ENCODE measurements at places on chromosomes 1 and 21.

DNA sequence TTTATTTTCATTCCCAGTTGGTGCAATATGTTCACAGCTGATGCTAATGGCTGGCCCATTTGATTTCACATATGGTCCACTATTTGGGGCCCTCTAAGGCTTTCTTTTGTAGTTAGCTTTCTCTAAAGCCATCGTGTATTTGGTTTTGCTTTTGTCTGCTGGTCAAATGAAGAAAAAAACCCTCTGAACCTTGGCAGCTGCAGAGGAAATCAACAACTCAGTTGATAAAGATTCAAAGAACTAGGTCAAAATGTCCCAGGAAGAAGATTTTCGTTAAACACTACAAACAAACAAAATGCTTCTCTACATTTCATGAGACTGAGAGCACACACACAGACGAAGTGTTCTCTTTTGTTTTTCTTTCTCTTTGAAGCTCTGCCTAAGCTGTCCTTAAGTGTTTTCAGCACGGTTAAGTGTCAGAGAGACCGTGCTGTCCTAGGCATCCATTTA, 655.0 kb downstream of the RWDD3 start:
- no peak for DNase-seq

GRCh38 chr1:77539519-77540142, 142.8 kb downstream of the ZZZ3 start:
- no peak for DNase-seq

DNA sequence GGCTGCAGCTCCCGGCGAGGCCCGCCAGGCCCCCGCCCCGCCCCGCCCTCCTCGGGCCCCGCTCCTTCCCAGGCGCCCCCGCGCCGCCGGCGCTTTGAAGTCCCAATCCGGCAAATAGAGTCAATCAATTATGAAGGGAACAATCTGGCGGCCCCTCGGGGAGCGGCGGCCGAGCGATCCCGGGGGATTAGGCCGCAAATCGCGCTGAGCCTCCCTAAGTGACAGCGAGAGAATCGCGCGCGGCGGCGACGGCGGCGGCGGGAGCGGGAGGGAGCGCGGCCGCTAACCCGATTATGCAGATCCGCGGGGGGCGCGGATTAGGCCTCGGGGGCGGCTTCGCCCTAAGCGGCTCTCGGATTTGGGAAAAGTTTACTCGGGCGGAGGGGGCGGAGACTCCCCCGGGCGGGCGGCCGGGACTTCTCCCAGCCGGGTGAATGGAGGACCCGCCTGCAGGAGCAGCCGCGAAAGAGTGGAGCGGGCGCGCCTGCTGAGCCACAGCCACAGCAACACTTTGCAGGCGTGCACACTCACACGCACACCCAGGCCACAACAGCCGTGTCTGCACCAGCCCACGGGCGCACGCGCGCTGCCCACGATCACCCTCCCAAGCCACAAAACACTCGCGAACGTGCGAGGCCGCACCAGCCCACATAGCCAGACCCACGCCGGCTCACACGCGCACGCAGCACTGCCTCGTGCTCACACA, 23.0 kb upstream of the DMBX1 start:
- DNase-seq, result no peak

DNA sequence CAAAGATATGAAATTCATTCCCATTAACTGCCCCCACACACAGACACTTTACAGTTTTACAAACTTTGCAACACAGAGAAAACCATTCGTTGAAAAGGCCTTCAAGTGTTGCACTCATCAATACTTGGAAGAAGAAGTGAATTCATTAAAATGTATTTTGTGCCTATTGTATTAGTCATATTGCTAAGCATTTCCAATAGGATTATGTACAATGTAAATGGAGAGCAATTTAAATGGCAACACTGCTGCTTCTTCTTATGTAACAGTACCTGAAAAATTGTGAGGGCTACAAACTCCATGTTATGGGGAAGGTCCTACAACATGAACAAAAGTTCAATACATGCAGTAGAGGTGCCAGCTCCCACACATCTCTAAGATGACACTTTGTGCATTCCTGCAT, 209.3 kb upstream of the POGK start:
- no peak for DNase-seq

- DNase-seq, result no peak
Observed at GRCh38 chr1:204520834-204521709, 4.9 kb downstream of the MDM4 start.

GRCh38 chr1:168932539-168932938, 174.0 kb upstream of the ATP1B1 start:
- no peak for DNase-seq

DNA sequence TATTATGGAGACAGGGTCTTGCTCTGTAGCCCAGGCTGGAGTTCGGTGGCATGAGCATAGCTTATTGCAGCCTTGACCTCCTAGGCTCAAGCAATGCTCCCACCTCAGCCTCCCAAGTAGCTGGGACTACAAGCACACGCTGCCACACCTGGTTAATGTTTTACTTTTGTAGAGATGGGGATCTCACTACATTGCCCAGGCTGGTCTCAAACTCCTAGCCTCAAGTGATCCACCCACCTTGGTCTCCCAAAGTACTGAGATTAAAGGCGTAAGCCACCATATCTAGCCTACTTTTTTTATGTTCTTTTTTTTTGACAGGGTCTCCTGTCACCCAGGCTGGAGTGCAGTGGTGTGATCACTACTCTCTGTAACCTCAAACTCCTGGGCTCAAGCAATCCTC, 5.9 kb upstream of the BCL2L15 start:
- no peak for DNase-seq

DNA sequence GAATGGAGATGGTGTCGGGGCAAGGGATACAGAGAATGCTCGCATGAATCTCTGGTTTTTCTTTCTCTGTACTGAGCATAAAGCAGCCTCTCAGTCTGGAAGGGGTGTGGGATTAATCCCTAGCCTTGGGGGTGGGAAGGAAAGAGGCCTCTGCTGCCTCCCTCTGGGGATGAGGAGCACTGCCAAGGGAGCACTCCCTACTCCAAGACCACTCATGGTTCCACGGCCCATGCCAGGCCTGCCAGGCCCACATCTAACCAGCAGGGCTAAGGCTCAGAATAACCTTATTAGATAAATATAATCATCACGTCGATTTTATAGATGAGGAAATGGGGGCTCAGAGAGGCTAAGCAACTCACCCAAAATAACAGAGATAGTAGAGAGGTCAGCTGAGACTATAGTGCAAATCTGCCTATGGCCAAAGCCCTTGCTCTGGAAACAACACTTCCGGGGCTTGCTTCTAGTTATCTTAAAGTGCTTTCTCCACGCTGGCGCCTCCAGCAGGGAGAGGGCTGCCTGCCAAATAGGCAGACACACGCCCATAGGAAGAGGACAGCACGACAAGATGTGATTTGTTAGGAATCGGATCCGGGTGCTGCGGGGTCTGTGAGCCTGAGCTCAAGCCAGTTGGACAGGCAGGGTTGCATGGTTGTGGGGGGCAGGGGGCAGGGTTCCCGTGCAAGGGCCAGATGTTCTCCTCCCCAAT, 522 bp downstream of the TEX35 start:
- DNase-seq, result no peak

DNA sequence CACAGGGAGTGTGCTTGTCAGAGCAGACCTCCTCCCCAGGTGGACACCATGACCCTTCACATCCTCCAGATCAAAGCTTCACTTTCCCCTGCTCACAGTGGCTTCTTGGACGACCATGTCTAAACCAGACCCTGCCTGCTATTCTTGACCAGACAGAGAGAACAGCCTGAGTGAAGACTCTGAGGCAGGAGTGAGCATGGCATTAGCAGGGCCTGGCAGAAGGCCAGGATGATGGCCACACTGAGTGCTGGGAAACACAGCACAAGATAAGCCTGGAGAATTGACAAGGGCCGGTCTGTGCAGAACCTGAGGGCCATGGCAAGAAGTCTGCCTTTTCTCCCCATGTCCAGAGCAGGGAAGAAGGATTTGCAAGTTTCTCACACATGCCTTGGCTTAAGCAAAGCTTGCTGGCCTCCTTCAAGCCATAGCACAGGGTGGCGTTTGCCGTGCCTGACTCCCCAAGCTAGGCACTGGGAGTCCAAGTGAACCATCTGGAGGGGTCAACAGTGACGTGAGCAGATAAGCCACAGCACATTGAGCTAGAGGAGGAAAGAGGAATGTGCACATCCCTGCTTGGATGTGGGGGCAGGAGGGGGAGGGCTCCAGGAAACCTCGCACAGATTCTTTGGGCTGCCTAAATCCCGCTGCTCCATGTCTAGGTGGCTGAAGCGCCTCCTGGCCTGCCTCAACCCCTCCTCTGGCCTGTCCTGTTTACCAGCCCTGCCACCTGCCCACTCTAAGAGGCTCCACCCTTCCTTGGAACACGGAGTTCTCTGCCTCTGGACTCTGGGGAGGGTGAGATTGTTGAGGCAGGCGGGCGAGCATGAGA, 87.1 kb downstream of the CD58 start:
- no peak for DNase-seq

DNA sequence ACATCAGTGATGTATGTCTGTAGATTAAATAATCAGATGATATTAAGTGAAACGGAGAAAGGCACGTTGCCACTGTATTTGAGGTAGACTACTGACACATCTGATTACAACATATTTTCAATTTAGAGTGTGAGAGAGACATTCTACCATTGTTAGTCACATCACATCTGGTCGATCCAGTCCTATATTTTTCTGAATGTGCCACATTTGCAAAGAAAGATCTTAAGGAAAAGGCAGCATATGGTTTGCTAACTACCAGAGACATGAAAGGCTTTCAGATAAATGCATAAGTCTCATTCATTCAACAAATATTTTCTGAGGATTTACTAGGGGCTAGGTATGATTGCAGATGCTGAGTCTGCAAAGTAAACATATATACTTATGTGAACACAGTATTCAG, 114.3 kb upstream of the RUNX1 start:
- DNase-seq, result no peak

DNA sequence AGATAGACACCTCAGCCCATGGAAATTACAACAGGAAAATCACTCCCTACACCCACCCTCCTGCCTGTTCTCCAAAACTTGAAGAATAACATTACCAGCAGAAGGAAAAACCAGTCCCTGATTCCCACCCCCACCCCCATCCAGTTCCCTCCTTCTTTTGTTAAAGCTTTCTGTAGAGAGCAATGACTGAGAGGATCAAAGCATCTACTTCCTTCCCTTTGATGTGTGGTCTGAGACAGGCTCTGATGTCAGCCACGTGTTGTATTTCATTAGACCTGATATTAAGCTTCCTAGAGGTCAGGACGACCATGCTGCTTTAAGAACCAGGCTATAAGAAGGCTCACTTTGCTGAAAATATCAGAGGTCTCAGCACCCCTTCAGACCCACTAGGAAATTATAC, 73.9 kb upstream of the HAO2 start:
- no peak for DNase-seq

DNA sequence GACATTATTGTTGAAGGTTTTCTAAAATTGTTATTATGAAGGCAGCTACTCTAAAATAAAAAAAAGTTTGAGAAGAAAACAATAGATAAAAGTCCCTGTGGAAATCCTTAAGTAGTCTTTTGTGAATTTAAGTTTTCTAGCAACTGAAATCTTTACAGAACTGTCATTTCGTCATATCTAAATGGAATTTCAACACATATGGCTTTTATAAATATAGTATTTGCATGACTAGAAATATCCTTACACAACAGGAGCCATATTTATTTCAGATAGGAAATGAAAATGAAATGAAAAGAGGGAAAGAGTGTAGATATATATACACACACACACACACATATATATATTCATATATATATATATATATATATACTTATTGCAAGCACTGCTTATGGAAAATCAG, 204.7 kb upstream of the RGS18 start:
- no peak for DNase-seq

DNA sequence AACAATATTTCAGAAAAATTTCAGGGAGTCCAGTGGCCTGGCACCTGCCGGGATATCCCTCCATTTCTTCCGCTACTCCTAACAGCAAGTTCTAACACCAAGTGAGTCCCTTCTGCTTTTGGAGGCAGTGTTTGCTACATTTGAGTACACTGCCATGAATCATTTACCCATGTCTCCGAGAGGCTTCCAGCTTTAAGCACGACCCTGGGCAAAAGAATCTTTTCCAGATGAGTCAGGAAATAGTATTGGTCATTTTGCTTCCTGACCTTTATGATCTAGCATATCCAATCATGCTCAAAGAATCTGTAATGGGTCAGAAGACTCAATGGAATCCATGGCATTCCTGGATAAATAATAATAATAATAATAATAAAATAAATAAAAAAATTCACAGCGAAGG, 60.7 kb upstream of the FMN2 start:
- DNase-seq, result no peak

DNA sequence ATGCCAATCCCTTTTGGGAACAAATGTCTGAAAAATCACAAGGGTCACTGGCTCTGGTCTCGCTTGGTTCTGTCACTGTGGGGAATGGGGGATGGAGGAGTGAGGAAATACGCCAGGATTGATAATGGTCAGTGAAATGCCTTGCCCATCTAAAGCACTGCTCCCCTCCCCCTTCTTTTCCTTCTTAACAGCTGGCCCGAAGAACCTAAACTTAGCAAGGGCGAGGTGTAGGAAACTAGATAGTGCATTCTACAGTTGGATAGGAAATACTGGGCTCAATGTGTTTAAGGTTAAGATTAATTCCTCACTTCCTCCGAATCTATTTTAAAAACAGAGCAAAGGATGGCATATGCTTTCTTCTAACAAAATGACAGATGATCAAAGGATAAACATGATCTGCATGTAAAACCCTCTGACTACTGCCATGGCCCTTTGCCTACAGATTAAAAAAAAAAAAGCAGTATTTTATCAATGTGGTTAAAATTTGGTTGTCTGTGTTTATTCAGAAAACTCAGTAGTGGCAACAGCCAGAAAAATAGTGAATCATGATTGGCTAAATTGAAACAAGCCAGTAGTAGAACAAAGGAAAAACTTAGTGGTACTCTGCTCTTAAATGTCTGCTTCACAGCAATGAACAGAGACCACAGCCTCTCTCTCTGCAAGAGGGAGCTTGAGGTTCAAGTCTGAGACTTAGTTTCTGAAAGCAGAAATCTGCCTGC, 86.1 kb upstream of the VAV3 start:
- DNase-seq, result no peak

DNA sequence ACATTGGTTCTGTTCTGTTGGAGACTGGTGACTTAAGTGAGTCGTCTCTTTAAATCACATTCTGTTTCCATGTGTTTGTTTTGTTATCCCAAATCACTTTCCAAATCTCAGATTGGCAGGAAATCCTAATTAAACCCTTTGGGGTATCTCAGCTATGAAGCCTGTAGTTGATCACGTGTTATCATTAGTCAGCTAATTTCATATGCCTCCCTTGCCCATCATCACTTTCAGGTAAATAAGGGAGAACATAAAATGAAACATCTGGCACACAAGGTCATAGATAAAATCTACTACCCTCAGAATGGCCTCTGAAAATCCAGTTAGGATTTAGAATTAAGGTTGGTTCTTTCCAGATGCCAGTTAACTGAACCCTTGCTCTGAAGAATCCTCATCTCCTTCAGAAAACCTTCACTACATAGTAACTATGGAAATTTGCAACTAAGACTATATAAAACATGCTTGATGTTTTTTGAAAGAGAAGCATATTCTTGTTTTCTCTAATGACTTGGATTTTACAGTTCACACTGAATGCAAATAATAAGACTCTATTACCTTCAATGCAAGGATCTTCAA, 401.5 kb downstream of the DSCAM start:
- no peak for DNase-seq

Measured in stimulated activated CD8-positive, alpha-beta memory T cell treated with anti-CD3 and anti-CD28 coated beads, Interleukin-4, amount 100 ng/mL, for 24 hours (primary cell).